GM13976 (cell line): ENCODE measurements at places on chromosomes 1 and 21.

- DNase-seq = no peak
These were observed 46.8 kb downstream of the ADAMTS5 start for GRCh38 chr21:26920055-26920454.

DNA sequence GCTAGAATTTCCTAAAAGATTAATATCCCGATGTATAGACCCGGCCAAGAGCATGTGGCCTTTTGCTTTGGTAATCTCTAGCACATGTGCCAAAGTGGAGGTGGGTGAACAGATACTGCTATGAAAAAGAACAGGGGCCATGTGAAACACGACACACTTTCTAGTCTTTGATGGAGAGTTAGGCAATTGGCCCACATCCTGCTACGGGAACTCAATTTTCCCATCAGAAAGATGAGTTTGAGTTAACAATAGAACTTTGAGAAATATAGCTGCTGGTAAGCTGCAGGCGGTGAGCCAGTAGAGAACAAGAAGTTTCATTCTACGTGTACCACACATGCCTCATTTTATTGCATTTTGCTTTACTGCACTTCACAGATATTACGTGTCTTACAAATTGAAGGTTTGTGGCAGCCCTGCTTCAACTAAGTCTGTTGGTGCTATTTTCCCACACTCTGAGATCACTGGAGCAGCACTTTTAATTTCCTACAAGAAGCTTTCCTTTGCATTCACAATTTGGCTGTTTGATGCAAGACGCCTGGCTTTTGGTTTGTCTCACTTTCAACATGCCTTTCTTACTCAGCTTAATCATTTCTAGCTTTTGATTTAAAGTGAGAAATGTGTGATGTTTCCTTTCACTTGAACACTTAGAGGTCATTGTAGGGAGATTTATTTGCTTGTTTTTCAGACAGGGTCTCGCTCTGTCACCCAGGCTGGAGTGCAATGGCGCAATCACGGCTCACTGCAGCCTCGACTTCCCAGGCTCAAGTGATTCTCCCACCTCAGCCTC is 46.3 kb downstream of the HTR6 start:
- peak; percentile 58 for DNase-seq

DNA sequence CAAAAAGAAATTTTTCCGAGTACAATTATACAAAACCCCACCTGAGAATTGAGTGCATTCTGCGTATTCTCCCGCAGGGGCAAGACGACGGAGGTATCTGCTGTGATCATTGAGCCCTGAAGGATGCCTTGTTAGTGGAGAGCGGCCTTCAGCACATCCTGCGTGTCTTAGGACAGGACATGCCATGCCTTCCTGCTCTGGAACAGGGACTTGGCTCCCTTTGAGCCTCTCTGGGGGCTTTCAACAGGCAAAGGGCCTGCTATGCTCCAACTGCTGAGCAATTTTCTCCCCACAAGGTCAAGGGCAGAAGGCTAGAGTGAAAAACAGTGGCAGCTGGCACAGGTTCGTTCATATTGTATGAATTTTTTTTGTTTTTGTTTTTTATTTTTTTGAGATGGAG is 52.4 kb downstream of the TOR1AIP2 start:
- no peak for DNase-seq

GRCh38 chr1:93656491-93656890 is 25.1 kb downstream of the BCAR3 start:
- DNase-seq = no peak

DNA sequence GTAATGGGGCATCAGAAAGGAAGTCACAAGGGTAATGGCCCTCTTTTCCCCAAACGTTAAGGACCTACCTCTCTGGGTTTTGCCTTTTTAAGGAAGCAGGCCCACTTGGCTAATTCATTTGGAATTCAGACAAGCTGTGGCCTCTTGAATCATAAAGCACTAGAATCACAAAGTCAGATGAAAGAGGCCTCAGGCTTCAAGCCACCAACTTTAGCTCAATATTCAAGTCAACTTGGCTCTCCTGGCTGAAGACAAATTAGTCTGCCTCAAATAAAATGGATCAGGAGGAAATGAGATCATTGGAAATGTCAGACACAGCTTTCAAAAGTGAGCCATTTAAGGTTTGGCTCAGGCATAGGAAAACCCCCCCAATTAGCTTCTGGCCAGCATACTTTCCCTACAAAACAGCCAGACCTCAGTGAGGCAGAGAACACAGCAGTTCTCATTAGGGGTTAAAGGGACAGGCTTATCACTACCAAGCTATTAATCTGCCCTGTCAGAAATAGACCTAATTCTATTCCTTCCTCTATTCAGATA is 34.3 kb downstream of the SLC35D1 start:
- no peak for DNase-seq

GRCh38 chr1:160376525-160377131 is 9.8 kb downstream of the NHLH1 start:
- peak; percentile 73 for DNase-seq

DNA sequence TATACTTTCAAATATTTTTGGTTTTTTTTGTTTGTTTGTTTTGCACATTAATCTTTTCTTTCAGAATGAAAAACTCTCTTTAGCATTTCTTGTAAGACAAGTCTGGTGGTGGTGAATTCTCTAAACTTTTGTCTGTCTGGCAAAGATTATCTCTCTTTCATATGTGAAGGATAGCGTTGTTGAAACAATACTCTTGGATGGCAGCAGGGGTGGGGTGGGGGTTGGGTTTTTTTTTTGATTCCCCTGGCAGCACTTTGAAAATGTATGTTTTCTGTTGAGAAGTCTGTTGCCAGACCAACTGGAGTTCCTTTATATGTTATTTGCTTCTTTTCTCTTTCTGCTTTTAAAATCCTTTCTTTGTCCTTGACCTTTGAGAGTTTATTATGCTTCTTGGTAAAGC is 160.2 kb downstream of the VAV3 start:
- no peak for DNase-seq
